ENCODE measurements at places on chromosomes 16 and 17. TPM values are rescaled to one million over a fixed set of nuclear protein-coding genes. Genes with fewer than 3 reads are reported as not detected.

DNA sequence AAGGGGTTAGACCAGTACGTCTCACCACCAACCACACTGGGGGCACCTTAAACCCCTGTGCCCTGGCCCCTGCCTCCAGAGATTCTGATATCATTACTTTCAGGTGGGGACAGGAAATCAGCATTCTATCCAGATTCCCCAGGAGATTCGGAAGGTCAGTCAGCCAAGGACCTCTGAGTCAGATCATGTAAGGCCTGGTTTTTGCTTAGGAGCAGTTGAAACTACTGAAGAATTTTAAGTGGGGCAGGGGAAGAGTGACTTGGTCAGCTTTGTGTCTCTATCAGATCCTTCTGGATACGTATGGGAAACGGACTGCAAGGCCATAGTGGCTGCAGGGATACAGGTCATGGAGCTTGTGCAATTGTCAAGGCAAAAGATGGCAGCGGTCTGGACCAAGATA is 9.0 kb downstream of the EMP2 start:
- no peak for DNase-seq
- no peaks in the 10 kb centered on the region for H3K4me1 ChIP-seq

DNA sequence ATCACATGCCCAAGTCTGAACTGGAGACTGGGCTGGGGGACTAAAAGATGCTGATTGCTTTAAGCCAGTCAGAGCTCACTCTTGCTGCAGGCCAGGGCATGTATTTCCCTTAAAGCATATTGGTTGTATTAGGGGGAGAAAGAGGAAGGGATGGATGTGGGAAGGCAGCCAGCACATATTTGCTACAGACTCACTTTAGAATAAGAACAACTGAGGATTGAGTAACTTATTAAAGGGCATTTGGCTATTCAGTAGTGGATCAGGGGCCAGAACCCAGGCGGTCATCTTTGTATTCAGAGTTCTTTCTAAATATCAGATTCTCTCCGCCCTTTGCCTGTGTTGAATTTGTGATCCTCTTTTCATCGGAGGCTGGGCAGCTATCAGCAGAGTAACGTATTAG is 231.7 kb downstream of the HAPSTR1 start:
- peak overlapping the region; percentile 48 for H3K27ac ChIP-seq
- H3K36me3 ChIP-seq, result no peaks in the 10 kb centered on the region
- H3K4me1 ChIP-seq, result peaks cover 14% of the 10 kb centered on the region
- no peak overlapping the region for H3K4me3 ChIP-seq
- H3K27me3 ChIP-seq, result no peaks in the 10 kb centered on the region
- DNase-seq, result no peak

The KRTAP17-1 gene
- total RNA-seq, result not detected

- H3K4me1 ChIP-seq, result no peaks in the 10 kb centered on the region
- H3K36me3 ChIP-seq, result no peaks in the 10 kb centered on the region
- H3K27ac ChIP-seq, result no peak overlapping the region
- no peak overlapping the region for H3K4me3 ChIP-seq
Observed at GRCh38 chr17:1147664-1148063, 32.1 kb downstream of the ABR start.

The HOXB13 gene
- not detected for total RNA-seq

DNA sequence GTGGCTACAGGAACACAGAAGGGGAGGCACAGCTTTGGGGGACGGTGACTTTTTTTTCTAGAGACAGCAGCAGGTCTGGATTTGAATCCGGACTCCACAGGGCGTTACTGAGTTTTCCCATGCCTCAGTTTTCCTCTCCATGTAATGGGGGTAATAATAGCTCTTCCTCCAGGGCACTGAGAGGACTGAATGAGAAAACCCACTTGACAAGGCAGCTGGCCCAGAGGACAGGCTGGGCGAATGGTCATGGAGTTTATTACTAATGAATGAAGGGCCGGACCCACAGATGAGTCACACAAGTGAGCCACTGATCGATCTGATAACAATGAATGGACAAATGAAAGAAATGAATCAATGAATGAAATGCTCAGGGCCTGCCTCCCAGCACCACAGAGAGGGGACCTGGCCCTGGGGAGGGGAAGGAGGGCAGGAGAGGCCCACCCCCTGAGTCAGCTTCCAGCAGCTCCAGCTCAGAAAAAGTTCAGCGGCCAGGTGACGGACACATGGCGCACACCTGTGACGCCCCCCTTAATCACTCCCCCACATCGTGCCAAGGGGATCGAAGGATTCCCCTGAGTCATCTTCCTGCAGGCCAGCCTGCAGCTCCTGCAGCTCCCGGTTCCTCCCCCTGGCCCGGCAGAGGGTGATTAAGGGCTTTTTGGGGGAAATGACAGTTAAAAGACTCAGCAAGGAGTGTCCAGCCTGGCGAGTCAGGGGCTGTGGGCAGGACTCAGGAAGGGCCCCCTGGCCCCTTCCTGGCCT is 54.3 kb downstream of the SOCS1 start:
- no peaks in the 10 kb centered on the region for H3K27me3 ChIP-seq
- no peak overlapping the region for H3K27ac ChIP-seq
- H3K4me3 ChIP-seq, result no peak overlapping the region
- no peak for DNase-seq
- H3K36me3 ChIP-seq, result no peaks in the 10 kb centered on the region

GRCh38 chr16:17470908-17471718 is at the start of gene XYLT1:
Gene XYLT1 (minus strand): TSS chr16:17470960. CDS start chr16:17470796, 164 bp downstream.
- DNase-seq, result no peak
- H3K36me3 ChIP-seq, result no peaks in the 10 kb centered on the region
- H3K27ac ChIP-seq, result no peak within 1 kb of the TSS
- H3K27me3 ChIP-seq, result peaks cover 20% of the 10 kb centered on the region
- H3K4me1 ChIP-seq, result no peaks in the 10 kb centered on the region

- no peak overlapping the region for H3K27ac ChIP-seq
- H3K36me3 ChIP-seq, result no peaks in the 10 kb centered on the region
- H3K4me1 ChIP-seq, result no peaks in the 10 kb centered on the region
- no peak overlapping the region for H3K4me3 ChIP-seq
- no peak for DNase-seq
- no peaks in the 10 kb centered on the region for H3K27me3 ChIP-seq
Observed at GRCh38 chr16:27950206-27950887, 113.2 kb downstream of the GSG1L start.

DNA sequence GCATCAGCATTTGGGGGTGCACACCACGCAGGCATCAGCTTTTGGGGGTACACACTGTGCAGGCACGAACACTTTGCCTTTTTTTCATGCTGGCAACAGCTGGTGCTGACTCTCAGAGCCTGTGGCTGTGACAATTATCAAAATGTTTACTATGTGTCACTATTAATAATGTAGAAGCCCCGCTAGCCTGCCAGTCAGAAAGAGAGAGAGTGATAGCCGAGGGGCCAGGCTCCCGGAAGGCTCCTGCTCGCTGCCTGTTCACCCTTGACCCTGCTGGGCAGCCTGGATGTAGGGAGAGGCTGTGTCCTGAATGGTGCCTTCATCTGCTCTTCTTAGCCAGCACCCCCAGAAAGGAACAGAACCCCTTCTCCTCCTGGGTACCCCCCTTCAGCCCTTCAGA is 61.9 kb downstream of the SDK2 start:
- no peaks in the 10 kb centered on the region for H3K27me3 ChIP-seq
- no peaks in the 10 kb centered on the region for H3K4me1 ChIP-seq
- H3K36me3 ChIP-seq, result no peaks in the 10 kb centered on the region
- H3K4me3 ChIP-seq, result no peak overlapping the region
- no peak for DNase-seq
- no peak overlapping the region for H3K27ac ChIP-seq

- peak overlapping the region; percentile 36 for H3K4me3 ChIP-seq
- H3K36me3 ChIP-seq, result peaks cover 1% of the 10 kb centered on the region
- H3K4me1 ChIP-seq, result peaks cover 21% of the 10 kb centered on the region
- no peaks in the 10 kb centered on the region for H3K27me3 ChIP-seq
- H3K27ac ChIP-seq, result peak overlapping the region; percentile 65
Observed at GRCh38 chr17:409308-409847, 56.8 kb upstream of the RPH3AL start.

The ADAMTS18 gene
- under 0.01 TPM for total RNA-seq

DNA sequence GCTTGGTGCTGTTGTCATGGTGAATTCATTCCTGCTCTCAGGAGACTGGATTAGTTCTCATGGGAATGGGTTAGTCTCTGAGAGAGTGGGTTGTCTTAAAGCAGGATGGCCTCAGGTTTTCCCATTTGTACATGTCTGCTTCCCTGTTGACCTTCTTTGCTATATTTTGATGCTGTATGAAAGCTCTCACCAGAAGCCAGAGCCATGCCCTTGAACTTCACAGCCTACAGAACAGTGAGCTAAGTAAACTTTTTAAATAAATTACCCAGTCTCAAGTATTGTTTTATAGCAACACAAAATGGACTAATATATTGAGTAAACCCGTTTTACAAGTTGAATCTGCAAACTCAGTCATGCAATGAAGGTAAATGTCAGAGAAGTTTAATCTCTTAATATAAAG is 66.8 kb downstream of the CDRT15 start:
- no peak overlapping the region for H3K4me3 ChIP-seq
- H3K27ac ChIP-seq, result no peak overlapping the region
- no peak for DNase-seq
- no peaks in the 10 kb centered on the region for H3K4me1 ChIP-seq
- H3K27me3 ChIP-seq, result no peaks in the 10 kb centered on the region

- H3K4me1 ChIP-seq, result peaks cover 55% of the 10 kb centered on the region
- H3K27ac ChIP-seq, result peak overlapping the region; percentile 99
- H3K36me3 ChIP-seq, result no peaks in the 10 kb centered on the region
Observed at GRCh38 chr16:66516808-66517585, 32.9 kb downstream of the TK2 start.

DNA sequence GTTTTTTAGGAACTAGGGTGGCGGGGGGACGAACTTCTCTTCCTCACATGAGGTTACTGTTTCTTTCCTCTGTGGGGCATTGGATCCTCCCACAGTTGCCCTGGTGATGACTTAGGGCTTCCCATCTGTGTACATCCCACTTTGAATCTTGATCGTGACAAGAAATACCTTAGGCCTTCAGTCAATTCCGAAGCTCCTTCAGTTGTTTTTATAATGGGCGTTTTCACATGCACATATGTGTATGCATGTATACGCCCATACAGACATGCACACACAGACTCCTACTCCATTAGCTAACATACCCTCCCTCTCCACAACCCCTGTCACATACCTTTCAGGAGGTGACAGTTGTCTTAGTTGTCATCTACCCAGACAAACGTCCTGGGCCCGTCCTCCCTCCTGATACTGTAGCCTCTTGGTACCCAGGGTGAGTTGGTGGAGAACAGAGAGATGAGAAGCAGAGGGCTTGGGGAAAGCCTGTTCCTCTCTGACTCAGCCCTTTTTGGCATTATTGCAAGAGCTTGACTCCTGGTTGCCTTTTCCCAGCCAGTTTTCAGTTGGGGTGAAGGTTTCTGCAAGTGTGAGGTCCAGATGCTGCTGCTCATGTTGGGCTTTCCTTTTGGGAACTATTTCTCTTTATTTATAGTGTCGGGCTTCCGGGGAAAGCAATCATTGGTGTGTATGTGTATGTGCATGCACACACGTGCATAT is 2.2 kb upstream of the AOC2 start:
- H3K27me3 ChIP-seq, result no peaks in the 10 kb centered on the region
- H3K27ac ChIP-seq, result no peak overlapping the region
- H3K36me3 ChIP-seq, result peaks cover 48% of the 10 kb centered on the region
- H3K4me1 ChIP-seq, result no peaks in the 10 kb centered on the region

DNA sequence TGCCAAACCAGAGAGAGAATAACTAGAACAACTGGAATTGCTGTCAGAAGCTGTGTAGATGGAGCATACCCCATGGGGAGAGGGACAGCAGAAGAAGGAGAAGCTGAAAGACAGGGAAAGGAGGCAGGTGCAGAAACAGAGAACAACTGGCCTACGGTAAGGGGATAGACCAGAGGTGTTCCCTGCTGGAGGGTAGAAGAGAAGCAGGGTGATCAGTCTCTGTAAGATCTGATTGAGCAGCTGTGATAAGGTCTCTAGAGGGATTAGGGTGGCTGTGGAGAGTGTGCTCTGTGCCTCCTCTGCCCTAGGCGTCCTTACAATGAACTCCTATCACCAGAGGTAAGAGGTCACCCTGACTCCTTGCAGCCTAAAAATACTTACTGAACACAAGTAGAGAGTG is 30.4 kb upstream of the HS3ST3B1 start:
- DNase-seq, result no peak
- no peaks in the 10 kb centered on the region for H3K4me1 ChIP-seq
- no peaks in the 10 kb centered on the region for H3K36me3 ChIP-seq
- H3K4me3 ChIP-seq, result no peak overlapping the region
- H3K27ac ChIP-seq, result no peak overlapping the region
- H3K27me3 ChIP-seq, result no peaks in the 10 kb centered on the region

The RHBDL1 gene
- 0.67 TPM for total RNA-seq

- no peaks in the 10 kb centered on the region for H3K4me1 ChIP-seq
- no peak overlapping the region for H3K4me3 ChIP-seq
- no peaks in the 10 kb centered on the region for H3K36me3 ChIP-seq
- H3K27me3 ChIP-seq, result no peaks in the 10 kb centered on the region
Observed at GRCh38 chr17:6576038-6576785, 19.9 kb upstream of the PITPNM3 start.

The KRT12 gene
- total RNA-seq, result not detected

DNA sequence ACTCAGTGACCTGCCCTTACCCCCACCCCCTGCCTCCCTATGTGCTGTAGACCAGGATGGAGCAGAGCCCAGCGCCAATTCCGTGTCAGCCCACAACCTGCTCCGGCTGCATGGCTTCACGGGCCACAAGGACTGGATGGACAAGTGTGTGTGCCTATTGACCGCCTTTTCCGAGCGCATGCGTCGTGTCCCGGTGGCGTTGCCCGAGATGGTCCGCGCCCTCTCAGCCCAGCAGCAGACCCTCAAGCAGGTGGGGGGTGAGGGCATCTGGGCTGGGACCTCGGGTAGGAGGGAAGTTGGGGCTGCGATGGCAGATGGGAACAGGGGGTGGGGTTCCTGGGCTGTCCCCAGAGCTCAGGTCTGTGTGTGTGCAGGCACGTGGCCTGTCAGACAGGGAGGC is 6.3 kb upstream of the CACNA1G start:
- no peak overlapping the region for H3K4me3 ChIP-seq
- no peak overlapping the region for H3K27ac ChIP-seq
- no peaks in the 10 kb centered on the region for H3K27me3 ChIP-seq
- no peaks in the 10 kb centered on the region for H3K36me3 ChIP-seq
- peaks cover 14% of the 10 kb centered on the region for H3K4me1 ChIP-seq
- DNase-seq, result no peak

DNA sequence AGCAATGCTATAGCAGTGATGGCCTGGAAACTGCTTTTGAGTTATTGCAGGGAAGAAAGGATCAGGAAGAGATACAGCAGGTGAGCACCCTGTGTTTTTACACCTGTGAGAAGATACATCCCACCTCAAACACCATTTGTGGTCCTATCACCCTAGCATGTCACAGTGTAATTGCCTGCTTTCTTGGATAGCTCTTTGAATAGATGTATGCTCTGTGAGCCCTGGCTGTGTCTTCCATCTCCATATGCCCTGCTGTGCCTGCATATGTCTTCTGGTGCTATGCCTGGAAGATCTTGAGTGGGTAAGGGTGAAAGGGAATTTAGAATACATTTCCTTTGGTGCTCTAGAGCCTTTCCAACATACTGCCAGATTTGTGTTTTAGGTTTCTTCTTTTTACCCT is 15.5 kb downstream of the HLF start:
- H3K27me3 ChIP-seq, result no peaks in the 10 kb centered on the region
- no peak for DNase-seq
- H3K4me1 ChIP-seq, result peaks cover 18% of the 10 kb centered on the region
- no peak overlapping the region for H3K4me3 ChIP-seq
- H3K27ac ChIP-seq, result no peak overlapping the region
- H3K36me3 ChIP-seq, result no peaks in the 10 kb centered on the region
